ENCODE measurements at places on chromosomes 2 and 18. TPM values are rescaled to one million over a fixed set of nuclear protein-coding genes. Genes with fewer than 3 reads are reported as not detected.
A peak's percentile ranks its signal among the peaks of the same experiment; 100 is the strongest.

TACR1 gene
- total RNA-seq: 0.13 TPM

DNA sequence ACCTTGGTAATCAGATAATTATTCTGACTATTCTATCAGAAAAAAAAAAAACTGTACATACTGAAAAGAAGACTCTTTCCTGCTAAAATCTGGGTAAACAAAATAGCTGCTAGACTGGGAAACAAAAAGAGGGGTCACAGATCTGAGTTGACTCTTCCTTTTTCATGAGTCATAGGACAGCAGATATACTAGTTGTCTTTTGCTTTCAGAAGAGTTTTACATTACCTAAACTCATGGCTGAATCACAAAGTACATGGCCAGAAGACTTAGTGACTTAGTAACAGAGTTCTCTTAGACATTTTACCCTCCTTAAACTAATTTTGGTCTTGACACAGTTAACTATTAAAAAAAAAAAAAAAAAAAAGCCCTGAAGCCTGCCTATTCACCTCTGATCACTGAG is 834.0 kb upstream of the FSHR start:
- no peak for DNase-seq

DNA sequence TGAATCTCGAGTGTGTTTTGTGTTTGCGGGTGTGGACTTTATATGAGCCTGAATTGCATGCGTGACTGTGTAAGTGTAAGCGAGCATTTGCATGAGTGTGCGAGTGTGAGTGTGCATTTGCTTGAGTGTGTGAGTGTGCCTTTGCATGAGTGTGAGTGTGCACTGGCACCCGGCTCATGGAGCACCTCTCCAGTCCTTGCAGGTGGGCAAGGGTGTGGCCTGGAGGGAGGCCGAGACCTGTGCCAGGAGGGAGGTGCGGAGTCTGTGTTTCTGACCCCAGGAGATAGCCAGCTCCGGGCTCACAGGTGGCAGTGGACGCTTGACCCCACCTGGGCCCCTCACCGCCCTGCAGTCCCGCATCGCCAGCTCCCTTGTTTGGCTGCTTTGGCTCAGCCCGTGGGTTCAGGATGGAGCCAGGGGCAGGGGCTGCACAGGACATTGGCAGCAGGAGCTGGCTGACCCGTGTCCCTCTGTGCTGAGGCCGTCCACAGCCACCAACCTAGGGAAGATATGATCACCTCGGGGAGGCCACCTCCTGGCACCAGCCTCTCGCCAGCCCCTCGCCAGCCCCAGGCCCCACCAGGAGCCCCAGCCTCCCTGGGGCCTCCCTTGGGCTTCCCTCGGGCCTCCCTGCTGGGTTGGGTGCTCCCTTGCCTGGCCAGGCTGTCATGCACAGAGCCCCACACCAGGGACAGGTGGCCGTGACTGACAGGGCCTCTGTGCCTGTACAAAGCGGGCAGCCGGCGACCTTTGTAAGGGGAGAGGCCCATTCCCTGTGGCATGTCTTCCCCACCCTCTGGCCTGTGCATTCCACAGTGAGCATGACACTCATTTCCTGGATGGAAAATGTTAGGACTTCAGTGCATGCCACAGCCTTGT is 81.6 kb downstream of the PTGR3 start:
- DNase-seq: no peak

GRCh38 chr18:25467226-25467987 is 115.4 kb upstream of the ZNF521 start:
- peak; percentile 46 for DNase-seq

STPG4 gene
- not detected for total RNA-seq

NDUFB3 gene
- 51.3 TPM for total RNA-seq

MYO5B gene
- not detected for total RNA-seq
